Right renal cortex interstitium (tissue), 3 donors: ENCODE measurements at places on chromosomes 6 and 20. TPM values are rescaled to one million over a fixed set of nuclear protein-coding genes. Genes with fewer than 3 reads are reported as not detected.

- DNase-seq: no peak
Measured at GRCh38 chr20:58720890-58721289, 28.3 kb downstream of the NPEPL1 start.

DNA sequence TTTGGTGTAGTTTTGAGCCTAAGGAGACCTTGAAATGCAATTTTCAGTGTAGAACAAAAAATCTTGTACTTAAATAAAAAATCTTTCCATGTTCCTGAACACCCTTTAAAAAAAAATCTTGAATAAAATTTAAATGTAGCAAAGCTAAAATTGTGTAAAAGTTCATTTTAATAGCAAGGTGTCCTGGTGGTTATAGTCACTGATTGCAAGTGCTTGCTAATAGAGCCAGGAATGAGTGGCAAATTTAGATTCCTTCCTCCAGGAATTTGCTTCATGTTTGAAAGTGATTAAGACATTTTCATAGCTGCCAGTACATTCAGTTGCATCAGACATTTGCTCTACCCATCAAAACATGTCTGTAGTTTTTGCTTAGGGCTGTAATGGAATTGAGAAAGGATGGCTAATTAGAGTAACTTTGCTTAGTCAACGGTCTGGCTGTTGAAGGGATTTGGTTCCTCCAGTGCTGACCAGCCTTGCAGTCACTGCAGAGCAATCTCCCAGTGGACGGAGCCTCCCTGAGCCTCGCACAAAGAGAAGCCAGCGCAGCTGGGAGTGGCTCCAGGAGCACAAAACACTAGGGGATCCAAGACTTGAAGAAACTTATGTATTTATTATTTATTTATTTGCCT is 36.5 kb downstream of the AKAP12 start:
- DNase-seq: no peak

DNA sequence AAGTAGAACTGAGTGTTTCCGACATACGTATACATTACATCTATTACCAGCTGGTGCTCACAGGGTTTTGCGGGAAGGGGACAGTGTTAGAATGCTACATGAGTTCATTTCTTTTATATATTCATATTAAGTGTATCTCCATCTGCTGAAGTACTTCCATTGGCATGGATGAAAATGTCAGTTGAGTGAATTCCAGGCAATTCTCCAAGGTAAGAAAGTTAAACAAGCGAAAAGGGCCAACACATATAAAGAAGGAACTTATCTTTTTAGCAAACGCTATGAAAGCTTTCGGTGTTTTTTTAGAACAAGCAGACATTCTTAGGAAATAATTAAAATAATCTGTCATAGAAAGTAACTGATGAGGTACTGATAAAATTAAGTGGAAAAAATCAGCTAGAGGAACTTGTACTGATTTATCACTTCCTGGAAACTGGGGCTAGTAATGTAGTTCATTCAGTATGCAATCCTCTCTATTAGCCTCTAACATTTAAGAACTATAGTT is 34.6 kb downstream of the RNF146 start:
- DNase-seq: no peak

DNA sequence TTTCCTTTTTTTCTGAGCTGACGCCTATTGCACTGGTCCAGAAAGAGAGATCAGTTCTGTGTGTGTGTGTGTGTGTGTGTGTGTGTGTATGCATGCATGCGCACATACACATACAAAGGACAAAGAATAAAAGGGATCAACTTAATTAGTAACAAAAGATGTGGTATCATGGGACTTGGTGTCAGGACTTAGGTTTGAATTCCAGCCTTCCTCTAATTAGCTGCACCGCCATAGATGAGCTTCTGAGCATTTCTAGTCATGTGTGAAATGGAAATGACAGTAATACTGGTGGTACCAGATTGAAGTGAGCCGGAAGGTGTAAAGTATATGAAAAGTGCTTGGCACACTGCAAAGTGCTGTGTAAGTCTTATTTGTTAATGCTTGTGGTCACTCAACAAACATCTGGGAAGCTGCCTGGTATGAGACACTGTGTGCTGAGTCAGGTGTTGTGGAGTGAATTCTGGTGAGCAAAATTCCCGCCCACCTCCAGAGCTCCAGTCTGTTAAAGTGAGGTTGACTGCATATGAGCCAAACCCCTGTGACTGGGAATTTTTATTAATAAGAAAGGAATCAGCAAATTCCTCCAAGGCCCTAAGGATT is 12.4 kb downstream of the DAAM2 start:
- DNase-seq: no peak

- DNase-seq: no peak
Measured at GRCh38 chr20:54407459-54407858, 67.9 kb upstream of the DOK5 start.

- DNase-seq: no peak
Measured at GRCh38 chr6:49517919-49518318, 18.2 kb downstream of the GLYATL3 start.

DNA sequence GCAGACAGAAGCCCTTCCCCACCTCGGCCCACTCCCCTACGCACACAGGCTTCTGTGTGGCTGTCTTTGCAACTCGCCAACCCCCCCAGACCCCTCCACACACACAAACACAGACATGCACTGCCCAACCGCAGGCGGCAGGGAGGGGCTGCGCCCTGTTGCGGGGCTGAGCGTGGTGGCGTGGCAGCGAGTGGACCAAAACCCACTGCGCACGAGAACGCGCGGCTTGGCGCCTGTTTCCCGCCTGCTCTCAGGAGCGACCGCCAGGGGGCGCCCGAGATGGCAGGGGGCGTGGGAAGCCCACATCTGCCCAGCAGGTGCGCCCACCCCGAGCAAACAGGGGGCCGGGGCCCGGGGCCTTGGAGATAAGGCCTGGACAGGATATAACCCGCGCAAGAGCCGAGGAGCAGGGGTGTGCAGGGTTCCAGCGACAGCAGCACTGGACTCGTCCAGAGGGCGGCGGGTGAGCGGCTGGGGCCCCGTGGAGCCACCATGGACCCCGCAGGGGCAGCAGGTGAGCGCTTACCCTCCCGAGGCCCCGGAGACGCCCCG is at the start of gene RBPJL:
RBPJL (plus strand) TSS at position 410 of the 552 bp plus-strand sequence; CDS start at position 493, 83 bp downstream.
- DNase-seq: no peak

- DNase-seq: no peak
Measured at GRCh38 chr20:25044660-25045342, 13.1 kb downstream of the ACSS1 start.

GRCh38 chr20:54062812-54063280 is 7.5 kb downstream of the BCAS1 start:
- no peak for DNase-seq

GRCh38 chr6:37019065-37019450 is 13.6 kb downstream of the FGD2 start:
- no peak for DNase-seq

DNA sequence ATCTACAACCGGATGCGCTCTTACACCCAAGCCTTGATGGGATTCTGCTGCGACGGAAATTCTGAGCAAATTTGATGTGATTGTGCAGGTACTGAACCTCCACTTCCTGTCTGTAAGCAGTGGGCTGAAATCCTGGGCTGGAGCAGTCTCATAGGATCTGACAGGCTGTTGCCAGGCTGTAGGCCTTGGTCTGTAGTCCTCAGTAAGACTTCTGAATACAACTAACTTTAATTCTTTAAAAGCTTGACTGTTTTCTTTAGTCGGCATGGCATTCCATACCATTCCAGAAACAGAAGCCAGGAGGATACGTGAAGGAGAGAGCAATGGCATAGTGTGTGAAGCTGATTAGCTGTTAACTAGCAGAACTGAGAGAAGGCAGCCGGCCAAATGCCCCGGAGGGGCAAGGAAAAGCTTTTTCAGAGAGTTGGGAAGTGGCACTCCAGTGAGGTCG is 68.3 kb downstream of the ADTRP start:
- no peak for DNase-seq

DNA sequence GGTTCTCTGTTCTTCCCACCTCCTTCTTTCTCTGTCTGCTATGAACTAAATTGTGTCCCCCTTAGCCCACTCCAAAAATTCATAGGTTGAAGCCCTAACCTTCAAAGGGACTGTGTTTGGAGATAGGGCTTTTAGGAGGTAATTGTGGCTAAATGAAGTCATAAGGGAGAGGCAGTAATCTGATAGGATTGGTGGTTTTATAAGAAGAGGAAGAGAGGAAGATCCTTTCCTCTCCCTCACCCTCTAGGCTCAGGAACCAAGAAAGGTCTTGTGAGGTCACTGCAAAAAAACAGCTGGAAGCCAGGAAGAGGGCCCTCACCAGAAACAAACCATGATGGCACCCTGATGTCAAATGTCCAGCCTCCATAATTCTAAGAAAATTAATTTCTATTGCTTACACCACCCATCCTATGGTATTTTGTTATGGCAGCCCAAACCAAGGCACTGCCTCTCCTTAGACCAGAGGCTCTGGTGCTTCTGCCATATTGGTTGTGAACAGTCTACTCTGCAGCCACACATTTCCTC is 135.1 kb upstream of the COL21A1 start:
- DNase-seq: no peak

DNA sequence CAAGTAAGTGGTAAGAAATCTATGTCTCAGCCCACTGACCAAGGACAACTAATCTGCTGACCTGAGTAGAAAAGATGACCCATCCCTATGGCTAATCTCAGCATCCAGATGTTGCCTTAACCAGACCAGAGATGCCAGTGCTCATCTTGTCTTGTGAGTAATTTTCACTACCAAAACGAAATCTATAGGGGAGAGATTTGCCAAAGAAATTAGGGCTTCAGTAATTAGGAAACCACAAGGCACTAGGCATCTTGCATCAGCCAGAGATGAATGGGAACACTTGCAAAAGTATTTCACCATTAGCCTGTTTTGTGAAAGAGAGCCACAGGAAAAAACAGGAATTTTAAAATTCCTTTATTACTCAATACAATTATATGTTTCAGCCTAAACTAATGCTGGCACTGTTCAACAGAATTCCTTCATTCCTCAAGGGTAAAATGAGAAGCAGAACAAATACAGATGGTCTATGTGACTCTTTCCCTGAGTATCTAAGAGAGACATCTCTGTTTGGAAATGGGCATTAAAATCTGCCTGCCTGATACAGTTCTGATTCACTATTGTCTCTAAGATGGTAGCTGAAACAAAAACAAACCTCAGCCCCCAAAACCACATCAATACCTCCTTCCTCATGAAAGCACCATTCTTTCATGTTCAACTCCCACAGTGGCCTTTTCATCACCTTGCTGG is 87.8 kb downstream of the GMDS start:
- DNase-seq: no peak

- DNase-seq: no peak
Measured at GRCh38 chr6:122734529-122735395, 44.8 kb upstream of the FABP7 start.

RSPO3 gene
- 19.7 TPM for polyA plus RNA-seq

TAB2 gene
- 111 TPM for polyA plus RNA-seq

ID1 gene
- polyA plus RNA-seq: 156 TPM

MUC22 gene
- not detected for polyA plus RNA-seq

ADTRP gene
- polyA plus RNA-seq: 2.9 TPM
